Activated T-cell treated with anti-CD3 and anti-CD28 coated beads for 1 hour (primary cell): ENCODE measurements at places on chromosomes 1 and 21.

DNA sequence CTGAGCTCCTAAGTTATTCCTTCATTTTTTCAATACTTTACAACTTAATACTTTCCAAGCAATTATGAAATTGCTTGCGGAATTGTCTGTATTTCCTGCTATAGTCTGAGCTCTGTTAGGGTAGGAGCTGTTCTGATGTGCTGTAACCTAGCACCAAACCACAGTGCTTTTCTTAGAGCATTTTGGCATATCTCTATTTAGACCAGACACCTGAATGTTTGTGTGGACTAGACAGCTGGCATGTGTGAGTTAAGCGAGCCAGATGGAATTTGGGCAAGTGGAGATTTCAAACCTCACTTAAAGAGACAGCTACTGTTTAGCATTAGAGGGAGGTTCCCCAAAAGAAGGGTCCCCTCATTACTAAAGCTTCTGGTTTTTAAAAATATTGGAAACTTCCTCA lies 106.1 kb downstream of the RWDD3 start:
- DNase-seq: no peak

- DNase-seq: no peak
Observed at GRCh38 chr1:15997637-15998280, 6.3 kb upstream of the SRARP start.

GRCh38 chr1:179034720-179035119 lies 9.0 kb downstream of the FAM20B start:
- DNase-seq: no peak

GRCh38 chr1:55636696-55637095 lies 421.5 kb upstream of the USP24 start:
- DNase-seq: no peak

- DNase-seq: no peak
Observed at GRCh38 chr1:59553371-59553770, 256.5 kb downstream of the FGGY start.
